ENCODE measurements at places on chromosomes 7 and 10.

- DNase-seq, result no peak
Observed at GRCh38 chr7:64892116-64892515, 11.0 kb upstream of the ZNF273 start.

GRCh38 chr7:131056007-131056406 lies 271.7 kb upstream of the MKLN1 start:
- no peak for DNase-seq

DNA sequence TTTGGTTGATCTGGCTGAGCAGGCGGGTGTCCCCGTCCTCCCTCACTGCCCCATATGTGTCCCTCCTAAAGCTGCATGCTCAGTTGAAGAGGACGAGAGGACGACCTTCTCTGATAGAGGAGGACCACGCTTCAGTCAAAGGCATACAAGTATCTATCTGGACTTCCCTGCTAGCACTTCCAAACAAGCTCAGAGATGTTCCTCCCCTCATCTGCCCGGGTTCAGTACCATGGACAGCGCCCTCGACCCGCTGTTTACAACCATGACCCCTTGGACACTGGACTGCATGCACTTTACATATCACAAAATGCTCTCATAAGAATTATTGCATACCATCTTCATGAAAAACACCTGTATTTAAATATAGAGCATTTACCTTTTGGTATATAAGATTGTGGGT lies 26.9 kb upstream of the TRIM56 start:
- no peak for DNase-seq

- DNase-seq, result no peak
Observed at GRCh38 chr7:142030294-142030693, 34.6 kb downstream of the MGAM start.

GRCh38 chr7:48158404-48158803 lies 12.9 kb upstream of the ABCA13 start:
- no peak for DNase-seq

GRCh38 chr10:4043897-4044665 lies 259.1 kb upstream of the KLF6 start:
- DNase-seq, result no peak

DNA sequence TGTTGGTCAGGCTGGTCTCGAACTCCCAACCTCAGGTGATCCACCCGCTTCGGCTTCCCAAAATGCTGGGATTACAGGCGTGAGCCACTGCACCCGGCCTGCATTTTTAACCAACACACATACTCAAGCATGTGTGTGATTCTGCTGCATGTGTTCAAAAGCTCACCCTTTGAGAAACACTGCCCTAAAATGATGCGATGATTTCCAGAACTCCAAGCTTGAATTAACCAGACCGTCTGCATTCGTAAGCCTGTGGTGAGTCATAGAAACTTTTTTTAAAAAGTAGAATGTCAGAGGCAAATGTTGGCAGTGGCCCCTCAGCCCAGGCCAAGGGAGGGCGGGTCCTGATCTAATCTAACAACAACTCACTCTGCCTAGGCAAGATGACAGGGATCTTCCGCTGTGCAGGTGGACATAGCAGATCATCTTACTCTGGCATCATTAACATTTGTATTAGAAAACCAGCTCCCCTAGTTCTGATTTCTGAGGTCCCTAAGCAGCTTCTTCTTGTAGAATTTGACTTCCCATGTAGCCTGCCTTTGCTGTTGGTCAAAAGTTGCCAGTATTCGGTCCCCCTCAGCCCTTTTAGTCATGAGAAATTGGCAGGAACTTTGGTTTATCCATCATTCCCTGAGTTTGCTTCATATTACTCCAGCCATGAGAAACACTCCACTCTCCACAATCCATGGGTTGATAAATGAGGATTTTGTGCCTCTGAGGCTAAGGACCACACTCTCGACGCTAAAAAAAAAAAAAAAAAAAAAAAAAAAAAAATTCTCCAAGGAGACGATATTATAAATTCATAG lies 190.4 kb downstream of the SKIDA1 start:
- DNase-seq, result peak; percentile 85

DNA sequence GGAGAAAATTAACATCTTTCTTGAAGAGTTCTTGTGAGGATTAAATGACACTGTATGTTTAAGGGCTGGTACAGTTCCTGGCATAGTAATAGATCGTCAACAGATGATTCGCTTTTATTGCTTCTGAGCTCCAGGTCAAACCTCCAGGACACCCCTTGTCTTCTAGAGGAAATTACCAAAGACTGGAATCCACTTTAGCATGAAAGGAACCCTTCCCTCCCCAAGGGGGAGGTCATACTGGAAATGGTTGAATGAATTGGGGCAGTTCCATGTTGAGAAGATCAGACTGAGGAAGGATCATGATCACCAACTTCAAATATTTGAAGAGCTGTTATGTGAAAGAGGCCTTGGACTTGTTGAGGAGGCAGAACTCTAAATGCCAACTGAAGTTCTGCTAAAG lies 8.9 kb downstream of the NFE2L3 start:
- DNase-seq, result no peak

DNA sequence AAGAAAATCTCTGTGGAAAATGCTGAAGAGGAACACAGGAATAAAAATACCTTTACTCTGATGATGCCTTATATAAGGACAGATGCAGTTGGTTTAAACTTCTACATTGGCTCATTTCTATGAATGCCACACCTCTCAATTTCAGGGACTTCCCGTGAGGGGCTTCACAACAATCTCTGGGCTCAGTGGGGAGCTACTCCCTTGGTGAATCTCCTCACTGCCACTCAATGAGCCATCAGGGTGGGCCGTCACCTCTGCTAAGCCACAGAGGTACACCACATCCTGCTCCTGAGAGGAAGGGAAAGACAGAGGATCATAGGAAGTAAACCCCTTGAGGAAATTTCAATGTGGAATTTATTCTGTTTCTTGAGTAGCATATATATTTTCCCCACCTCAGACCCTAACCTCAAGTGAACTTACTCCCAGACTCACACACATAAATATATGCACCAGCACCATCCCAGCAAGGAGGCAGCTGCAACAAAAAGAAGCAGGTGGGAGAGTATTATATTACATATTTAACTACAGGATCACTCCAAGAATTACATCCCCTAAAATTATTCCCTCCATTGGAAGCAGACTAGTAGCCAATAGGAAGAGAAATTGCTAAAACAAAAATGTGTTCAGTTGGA lies 63.3 kb upstream of the PRSS1 start:
- DNase-seq, result no peak

- no peak for DNase-seq
Observed at GRCh38 chr10:71891437-71891836, 40.4 kb upstream of the PSAP start.

DNA sequence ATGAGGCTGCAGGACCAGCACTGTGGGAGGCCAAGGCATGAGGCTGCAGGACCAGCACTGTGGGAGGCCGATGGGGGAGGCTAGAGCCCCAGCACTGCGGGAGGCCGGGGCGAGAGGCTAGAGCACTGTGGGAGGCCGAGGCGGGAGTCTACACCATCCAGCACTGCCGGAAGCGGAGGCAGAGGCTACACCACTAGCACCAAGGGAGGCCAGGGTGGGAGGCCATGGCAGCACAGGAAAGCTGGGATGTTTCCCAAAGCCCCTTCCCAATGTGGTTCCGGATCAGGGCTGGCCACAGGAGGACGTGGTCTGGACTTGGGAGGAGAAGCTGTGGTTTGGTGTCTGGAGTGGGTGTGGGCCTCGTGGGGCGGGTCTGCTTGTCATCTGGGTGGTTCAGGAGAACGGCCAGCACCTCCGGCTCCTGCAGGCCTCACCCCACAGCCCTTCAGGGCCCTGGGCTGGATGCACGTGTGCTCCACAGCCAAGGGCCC lies 43.6 kb downstream of the PDGFA start:
- peak; percentile 43 for DNase-seq

GRCh38 chr7:151132461-151133205 lies 34.9 kb downstream of the GBX1 start:
- no peak for DNase-seq

DNA sequence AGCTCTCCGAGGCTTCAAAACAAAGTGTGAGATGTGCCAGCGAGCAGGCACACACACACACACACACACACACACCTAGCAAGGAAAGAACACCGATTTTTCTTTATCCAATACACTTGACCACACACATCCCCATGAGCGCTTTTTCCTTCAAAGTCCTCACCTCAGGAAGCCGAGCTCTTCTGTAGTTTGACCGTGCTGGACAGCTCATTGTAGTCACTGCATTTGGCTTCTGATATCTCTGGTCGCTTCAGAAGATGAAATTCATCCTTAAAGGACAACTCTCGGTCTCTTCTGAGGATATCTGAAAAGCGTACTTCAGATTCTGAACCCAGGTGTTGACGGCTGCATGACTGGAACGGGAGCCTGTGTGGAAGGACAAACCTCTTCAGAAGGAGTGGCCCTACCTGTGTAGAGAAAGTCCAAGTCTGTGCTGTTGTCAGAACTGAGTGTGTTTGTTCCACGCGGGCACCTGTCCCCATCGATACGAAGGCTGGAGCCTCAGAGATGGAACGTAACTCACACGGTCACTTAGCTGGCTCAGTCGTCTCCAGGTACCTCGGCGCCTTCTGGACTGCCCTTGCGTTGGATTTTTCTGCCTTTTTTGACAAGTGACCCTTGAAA lies 28.1 kb upstream of the SHH start:
- peak; percentile 61 for DNase-seq

- DNase-seq, result no peak
Observed at GRCh38 chr7:22863156-22863899, 40.7 kb upstream of the TOMM7 start.

DNA sequence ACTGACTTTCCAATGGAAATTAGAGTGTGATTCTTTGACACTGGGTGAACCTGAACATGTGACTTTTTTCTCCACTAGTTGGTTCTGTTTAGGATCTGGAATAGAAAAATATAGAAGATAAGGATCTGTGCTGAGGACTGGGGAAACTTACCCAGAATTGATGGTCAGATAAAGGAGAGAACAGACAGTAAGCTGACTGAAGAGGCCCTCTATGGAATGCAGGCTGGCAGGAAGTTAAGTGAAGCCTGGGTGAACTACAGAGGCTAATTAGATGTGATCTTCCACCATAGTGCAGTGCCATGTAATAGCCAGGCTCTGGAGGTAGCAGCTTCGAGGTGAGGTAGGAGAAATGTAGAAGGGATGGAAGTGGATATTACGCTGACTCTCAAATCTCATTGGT lies 455.3 kb downstream of the PLXDC2 start:
- no peak for DNase-seq

GRCh38 chr7:19713676-19714075 lies 4.8 kb upstream of the POLR1F start:
- DNase-seq, result no peak

DNA sequence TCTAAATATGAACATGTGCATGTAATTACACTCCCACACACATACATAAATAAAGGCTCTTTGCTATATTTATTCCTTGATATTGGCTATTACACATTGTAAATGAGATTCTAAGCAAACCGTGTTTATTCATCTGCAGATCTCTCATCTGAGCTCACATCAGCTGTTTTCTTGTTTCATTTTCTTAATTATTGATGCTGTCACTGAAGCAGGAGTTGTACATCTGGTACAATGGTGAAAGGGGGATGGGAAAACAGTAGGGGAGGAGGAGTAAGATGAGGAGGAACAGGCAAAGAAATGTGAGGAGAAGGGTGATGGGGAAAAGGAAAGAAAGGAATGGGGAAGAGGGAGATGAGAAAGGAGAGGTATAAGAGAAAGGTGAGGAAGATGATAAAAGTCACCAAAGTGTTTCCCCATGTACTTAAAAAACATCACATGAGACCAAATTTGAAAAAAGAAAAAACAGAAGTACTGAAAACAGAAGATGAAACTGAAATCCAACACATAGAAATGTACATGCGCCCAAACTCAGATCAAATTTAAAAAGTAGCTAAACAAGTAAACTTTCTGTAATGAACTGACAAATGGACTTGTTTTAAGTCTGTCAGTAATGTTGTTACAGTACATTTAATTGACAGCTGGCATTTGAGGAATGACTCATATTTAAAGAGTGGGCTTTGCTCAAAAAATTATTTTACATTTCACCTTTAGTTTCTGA lies 472.2 kb downstream of the ARL4A start:
- DNase-seq, result no peak

DNA sequence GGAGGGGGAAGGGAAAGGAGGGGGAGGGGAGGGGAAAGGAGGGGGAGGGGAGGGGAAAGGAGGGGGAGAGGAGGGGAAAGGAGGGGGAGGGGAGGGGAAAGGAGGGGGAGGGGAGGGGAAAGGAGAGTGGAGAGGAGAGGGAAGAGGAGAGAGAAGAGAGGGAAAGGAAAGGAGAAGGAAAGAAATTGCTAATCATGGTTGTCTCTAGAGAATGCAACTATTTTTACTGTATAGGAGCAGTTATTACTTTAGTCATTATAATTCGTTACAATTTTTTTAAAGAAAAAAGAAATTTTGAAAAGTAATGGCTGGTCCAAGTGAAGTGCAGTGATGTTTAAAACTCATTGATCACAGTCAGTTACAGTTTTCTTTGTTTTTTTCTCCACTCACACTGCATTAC lies 24.5 kb downstream of the SLC25A16 start:
- DNase-seq, result no peak

- no peak for DNase-seq
Observed at GRCh38 chr10:61635471-61635870, 27.3 kb upstream of the CABCOCO1 start.

- peak; percentile 76 for DNase-seq
Observed at GRCh38 chr7:158111906-158112570, 475.6 kb downstream of the PTPRN2 start.

- DNase-seq, result no peak
Observed at GRCh38 chr10:4481192-4481591, 344.8 kb upstream of the AKR1E2 start.

- DNase-seq, result no peak
Observed at GRCh38 chr7:78218051-78218450, 419.5 kb downstream of the PHTF2 start.

DNA sequence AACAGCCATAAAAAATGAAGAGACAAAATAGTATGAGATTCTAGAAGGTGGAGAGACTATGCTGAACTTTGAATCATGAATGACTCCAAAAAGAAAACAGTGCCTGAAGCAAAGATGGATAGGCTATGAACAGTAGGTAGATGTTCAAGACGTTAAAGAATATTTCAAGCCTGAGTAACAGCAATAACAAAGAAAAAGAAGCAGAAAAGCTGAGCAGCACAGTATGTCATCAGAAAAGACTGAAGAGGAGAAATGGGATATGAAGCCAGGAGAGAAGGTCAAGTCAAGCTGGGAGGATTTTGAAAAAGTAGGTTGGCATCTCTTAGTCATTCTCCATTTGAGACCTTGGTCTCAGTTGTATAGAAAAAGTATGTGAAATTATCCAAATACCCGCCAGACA lies 484.4 kb downstream of the SORCS1 start:
- DNase-seq, result no peak

- peak; percentile 92 for DNase-seq
Observed at GRCh38 chr10:103676851-103677417, 178.4 kb downstream of the SH3PXD2A start.

- no peak for DNase-seq
Observed at GRCh38 chr7:50207686-50208255, 96.7 kb upstream of the IKZF1 start.

All from suprapubic skin (tissue), 4 donors.